ENCODE measurements at places on chromosomes 2 and 18.

DNA sequence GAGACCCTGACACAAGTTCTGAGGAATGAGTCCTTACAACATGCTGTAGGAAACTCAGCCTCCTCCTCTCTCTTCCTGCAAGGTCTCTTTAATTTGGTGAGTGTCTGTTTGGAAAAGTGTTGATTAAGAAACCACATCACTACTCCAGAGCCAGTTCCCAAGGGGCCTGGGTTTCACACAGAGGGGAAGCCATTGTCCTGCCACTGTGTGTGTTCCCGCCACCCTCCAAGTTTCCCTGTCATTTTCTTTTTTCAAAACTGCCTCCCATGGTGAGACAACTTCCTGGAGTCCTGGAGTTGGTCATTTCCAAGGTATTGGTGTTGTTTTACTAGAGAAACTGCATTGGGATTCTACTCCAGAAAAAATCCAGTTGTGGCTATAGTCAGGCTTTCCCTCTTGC lies 232.0 kb upstream of the PARD3B start:
- DNase-seq = no peak

DNA sequence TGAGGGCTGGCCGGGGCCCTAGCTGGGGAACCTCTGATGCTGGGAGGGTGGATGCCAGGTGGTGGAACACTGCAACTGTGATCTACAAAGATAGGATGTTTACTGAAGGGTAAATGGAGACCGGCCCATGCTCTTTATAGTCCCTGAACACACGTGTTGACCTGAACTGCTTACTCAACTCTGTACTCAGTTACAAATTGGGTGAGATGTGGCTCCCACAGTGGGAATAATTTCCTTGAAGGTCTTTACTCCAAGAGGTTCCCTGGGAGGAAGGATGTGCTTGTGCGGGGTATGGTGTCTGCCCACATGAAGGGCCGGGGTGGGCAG lies 254.1 kb downstream of the PRKCE start:
- DNase-seq = no peak

- no peak for DNase-seq
These were observed 268.5 kb upstream of the ZSWIM2 start for GRCh38 chr2:187117483-187117882.

GRCh38 chr2:128458505-128458904 lies 139.8 kb upstream of the HS6ST1 start:
- DNase-seq = no peak

DNA sequence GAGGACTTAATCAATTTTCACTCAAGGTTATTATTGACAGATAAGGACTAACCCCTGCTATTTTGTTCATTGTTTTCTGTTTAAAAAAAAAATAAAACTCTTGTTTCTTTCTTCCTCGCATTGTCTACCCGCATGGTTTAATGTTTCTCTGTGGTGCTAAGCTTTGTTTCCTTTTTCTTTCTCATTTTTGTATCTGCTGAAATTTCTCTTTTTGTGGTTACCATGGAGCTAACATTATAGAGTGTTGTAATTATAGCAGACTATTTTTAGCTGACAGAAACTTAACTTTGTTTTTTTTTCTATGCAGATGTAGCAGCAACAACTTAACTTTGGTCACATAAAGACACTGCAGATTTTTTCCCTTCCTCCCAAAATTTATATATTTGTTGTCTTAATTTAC lies 43.1 kb upstream of the CHN1 start:
- DNase-seq = no peak

DNA sequence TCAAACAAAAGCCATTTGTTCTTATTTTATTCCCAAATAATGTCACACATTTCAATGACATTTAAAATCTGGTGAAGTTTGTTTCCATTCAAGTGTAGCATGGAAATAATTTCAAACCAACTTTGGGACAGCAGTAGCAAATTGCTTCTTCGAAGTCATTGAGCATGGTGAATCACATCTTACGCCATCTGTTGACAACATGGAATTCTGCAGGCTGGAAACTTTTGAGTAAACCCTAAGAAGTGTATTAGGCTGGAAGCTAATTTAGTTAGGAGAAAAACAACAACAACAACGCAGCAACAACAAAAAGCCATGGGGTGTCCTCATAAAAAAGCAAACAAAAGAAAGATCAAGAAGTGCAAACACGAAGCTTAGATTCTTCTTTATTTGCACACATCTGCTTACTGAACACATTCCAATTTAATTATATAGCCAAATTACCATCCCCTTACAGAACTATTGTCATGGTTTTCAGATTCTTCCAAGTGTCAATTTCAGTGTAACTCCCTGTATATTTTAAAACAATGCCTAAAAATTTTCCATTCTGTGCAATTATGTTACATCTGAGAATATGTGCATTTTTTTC lies 659.0 kb upstream of the CDH7 start:
- DNase-seq = no peak

- no peak for DNase-seq
These were observed 22.9 kb downstream of the WIPF1 start for GRCh38 chr2:174574657-174575056.

GRCh38 chr18:68178921-68179320 lies 536.0 kb downstream of the TMX3 start:
- no peak for DNase-seq

- DNase-seq = no peak
These were observed 107.6 kb upstream of the RMP24 start for GRCh38 chr18:35864916-35865315.

- no peak for DNase-seq
These were observed 1096.1 kb upstream of the NXPH2 start for GRCh38 chr2:139876321-139876720.

DNA sequence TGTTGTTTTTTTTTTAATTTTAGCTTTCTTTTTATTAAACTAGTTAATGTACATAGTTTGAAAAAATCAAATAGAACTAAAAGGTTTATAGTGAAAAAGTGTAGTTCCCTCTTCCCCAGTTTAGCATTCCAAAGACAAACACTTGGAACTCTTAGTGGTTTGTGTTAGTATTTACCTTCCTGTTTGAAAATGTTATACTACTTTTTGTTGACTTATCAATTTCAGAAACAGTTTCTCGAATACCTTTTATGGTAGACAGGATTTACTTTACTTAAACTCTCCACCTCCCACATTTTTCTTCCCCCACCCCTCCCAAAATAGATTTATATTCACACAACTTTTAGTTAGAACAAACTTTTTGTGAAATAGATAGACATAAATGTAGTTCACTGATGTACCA lies 26.7 kb downstream of the PLEKHA3 start:
- no peak for DNase-seq

DNA sequence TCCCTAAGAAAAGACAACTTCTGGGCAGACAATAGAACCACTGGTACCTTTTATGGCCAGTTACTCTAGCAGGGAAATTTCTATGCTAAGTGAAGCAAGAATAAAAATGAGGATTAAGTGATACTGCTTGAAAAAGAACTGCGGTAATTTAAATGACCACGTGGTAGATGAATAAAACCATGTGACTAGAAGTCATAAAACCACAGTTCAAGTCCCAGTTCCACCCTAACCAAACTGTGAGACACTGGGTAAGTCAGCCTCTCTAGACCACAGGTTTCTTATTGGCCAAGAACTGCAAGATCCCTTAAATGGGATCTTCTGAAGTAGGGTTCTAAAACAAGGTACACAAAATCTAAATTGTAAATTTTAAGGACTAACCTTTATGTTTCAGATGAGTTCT lies 12.7 kb downstream of the TMEM237 start:
- no peak for DNase-seq

DNA sequence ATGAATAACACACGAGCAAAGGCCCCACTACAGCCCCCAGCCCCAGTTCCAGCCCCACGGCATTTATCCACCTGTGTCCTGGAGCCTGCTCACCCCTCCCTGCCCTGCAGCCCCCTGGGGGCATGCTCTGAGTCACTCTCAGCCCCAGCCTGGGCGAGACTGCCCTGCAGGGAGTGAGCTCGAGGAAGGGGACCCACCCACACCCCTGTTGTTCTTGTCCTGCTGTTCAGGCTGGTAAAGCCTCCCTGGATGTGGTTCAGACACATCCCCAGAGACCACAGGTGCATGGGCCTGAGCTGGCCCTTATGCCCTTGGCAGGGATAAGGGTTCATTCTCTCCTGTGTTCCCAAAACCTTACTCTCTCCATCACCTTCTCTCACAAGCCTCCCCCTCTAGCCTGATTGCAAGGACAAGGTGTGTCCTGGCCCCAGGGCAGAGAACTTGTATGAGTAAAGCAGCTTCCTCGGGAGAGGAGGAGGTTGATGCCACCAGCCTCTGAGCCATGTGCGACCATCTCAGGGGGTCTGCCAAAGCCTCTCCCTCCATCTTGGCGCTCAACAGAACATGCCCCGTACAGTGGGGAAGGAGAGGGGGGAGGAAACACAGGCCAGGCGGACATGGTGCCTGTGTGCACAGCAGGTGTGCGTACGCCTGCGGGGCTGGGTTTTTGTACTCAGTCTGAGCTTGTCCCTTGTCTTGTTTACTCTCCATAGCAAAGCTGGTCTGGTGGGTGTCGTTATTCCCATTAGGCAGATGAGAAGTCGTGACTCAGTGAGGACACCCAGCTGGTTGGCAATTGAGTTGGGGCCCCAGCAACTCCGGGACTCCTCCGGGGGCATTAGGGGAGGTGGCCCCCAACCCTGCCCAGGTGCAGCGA lies 64.4 kb downstream of the CIB4 start:
- DNase-seq = no peak

DNA sequence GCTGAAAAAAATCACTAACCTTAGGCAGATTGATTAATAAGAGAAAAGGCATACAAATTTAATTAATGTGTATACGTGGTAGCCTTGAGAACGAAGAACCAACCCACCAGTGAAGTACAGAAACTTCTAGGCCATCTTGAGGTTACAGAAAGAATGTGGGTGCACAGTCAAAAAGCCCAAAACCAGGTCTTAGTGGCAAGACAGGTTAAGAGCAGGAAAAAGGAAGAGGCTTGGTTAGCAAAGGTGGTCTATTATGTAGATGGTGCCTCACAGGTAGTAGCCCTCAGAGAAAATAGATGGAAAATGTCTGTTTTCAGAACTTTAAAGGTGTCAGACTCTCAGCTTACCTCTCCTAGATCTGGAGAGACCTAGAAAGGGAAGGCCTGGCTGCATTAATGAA lies 22.0 kb upstream of the SLC35G4 start:
- DNase-seq = no peak

- no peak for DNase-seq
These were observed 169.2 kb upstream of the FHL2 start for GRCh38 chr2:105567996-105568494.

Measured in activated CD4-positive, alpha-beta T cell treated with anti-CD3 and anti-CD28 coated beads, Interleukin-2, amount 50 U/mL, for 24 hours (primary cell).